NCI-H1092 treated with DMSO at 0.1 percent for 48 hours (cell line): ENCODE measurements at places on chromosomes 5 and 9.

DNA sequence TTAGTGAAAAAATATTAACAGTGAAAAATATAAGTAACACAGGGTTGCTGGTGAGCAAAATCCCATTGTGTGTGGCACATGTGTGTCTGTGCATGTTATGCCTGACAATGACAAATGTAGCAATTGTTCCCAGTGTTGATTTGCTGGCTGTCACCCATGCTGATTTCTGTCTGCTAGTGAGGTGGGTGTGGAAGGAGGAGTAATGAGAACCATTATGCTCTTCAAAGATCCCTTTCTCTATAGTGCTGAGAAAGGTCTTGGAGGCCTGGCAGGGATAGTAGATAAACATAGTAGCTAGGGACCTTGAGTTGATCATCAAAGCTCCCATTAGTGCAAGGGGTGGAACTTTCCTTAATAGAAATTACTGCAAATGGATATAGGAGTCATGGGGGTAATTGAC is 152.5 kb upstream of the CLINT1 start:
- no peak for DNase-seq

DNA sequence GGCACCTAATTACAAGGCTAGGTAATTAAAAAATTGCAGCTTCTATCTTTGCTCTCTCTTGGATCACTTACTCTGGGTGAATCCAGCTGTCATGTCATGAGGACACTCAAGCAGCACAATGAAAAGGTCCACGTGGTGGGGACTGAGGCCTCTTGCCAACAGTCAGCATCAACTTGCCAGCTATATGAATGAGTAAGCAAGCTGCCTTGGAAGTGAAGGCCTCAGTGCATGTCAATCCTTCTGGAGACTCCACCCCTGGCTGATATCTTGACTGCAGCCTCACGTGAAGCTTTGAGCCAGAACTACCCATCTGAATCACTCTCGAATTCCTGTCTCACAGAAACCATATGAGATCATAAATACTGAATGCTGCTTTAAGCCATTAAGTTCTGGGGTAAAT is 140.5 kb downstream of the SNX18 start:
- DNase-seq, result no peak

DNA sequence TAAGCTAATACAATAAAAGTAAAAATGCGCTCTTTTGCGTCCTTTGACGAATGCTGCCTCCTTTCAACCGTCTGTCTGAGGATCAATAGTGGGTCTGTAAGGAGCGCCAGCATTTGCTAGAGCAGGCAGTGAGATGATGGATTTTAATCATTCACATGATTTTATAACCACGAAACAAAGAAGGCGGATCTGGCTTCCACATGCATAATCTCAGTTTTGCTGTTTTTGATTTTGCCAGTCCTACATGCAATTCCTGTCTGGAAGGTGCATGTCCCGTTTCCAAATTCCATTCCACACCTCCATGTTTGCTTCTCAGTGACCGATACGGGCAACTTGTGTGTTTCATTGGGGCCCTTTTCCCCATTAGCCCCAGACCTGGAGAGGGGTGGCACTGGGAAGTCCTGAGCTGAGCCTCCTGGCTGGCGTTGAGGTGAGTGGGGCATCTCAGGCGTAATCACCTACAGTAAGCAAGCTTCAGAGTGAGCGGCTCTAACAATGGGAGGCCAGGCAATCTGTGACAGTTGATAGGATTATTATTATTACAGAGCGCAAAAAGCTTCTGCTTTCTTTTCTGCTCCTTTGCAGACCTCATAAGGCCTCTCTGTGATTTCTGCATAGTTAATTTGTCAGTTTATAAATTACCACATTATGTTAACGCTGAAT is 405.4 kb downstream of the ZSWIM6 start:
- DNase-seq, result no peak

- DNase-seq, result no peak
Measured at GRCh38 chr5:1844708-1845436, 37.9 kb downstream of the IRX4 start.

DNA sequence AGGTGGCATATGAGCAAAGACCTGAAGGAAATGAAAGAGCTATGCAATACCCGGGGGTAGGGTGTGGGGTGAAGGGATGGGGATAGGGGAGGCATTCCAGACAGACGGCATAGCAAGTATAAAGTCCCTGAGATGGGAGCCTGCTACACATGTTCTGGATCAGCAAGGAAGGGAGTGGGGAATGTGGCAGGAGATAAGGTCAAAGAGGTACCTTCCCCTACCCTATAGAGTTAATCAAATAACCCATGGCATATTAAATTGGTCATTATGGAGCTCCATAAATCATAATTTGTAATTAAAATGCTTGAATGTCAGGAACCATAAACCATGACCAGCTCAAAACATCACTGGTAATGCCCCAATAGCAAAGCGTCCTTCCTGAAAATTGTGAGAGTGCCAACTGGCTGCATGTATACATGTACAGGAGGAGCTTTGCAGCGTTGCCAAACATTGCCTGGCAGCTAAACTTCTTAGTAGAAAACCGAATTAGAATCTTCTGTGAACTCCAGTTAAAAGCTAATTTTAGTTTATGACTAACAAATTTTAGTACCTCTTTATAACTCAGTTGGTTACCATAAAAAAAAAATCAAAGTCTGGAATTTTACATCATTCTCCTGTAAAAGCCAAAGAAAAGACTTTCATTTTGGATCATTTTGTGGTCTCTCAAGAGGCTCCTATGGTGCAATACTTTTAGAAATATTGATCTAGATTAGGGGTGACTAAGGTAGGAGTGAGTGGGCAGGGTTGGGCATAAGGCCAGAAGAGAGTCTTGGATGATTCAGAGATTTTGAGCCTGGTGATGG is 4.7 kb downstream of the DNAI1 start:
- DNase-seq, result no peak
